ENCODE measurements at places on chromosomes 3 and 15.

- DNase-seq = no peak
Observed at GRCh38 chr3:73056014-73056844, 5.2 kb upstream of the EBLN2 start.

- no peak for DNase-seq
Observed at GRCh38 chr3:48440590-48440958, 517 bp downstream of the TMA7 start.

DNA sequence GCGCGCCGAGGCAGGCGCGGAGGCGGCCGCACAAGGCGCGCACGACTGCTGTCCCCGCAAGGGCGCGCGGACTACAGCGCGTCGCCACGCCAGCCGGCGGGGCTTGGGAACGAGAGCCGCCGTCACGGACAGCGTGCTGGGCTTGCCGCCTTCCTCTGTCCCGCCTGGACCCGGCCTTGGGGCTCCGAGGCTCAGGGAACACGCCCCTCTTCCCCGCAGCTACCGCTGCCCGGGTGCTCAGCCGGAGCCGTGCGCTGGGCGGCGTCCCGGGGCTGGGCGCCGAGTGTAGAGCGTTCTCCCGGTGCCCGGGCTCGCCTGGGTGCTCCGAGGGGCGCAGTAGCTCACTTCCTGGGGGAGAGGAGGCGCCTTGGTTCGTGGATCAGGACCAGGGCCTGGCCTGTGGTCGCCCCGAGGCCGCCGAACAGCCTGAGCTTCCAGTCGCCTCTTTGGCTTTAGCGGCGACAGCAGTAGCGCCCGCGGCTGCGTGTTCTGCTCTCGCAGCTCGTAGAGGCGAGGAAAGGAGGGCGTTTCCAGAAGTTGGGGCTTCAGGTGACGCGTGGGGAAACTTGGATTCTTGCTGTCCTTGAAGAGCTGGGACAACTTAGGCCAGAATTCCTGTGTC lies 226.7 kb upstream of the C2CD4B start:
- no peak for DNase-seq

GRCh38 chr3:14848906-14849305 lies 30.1 kb downstream of the FGD5 start:
- DNase-seq = no peak

GRCh38 chr3:55540579-55540978 lies 53.5 kb upstream of the WNT5A start:
- DNase-seq = no peak

- DNase-seq = no peak
Observed at GRCh38 chr3:149660462-149660861, 2.6 kb upstream of the WWTR1 start.

DNA sequence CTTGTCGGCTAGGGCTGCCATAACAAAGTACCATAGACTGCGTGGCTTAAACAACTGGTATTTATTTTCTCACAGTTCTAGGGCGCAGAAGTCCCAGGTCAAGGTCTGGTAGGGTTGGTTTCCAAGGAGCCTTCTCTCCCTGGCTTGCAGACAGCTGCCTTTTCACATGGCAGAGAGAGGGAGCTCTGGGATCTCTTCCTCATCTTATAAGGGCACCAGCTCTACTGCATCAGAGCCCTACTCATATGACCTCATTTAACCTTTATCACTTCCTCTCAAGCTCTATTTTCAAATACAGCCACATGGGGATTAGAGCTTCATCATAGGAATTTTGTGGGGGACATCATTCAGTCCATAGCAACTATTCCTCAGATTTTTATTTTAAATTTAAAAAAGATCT lies 17.6 kb upstream of the PAQR9 start:
- no peak for DNase-seq

DNA sequence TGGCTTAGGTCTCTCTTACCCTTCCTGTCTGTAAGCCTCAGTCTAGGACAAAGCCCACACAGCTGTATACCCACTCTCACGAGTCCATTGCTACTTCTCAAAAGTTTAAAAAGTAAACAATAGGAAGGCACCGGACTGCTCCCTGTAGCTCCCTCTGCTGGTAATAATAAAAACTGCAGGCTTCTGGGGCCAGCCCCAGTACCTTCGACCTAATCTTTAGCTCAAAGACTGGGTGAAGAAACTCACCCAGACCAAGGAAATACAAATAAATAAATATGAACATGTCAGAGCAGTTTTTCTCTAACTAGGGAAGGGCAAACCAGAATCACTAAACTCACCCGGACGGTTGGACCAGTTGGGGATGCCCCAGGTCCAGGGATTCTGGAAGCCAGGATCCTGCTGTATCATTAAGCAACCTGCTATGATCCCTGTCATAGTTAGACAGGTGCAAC lies 5.0 kb downstream of the FAM219B start:
- peak; percentile 28 for DNase-seq

GRCh38 chr3:67898916-67899315 lies 244.5 kb upstream of the SUCLG2 start:
- no peak for DNase-seq

DNA sequence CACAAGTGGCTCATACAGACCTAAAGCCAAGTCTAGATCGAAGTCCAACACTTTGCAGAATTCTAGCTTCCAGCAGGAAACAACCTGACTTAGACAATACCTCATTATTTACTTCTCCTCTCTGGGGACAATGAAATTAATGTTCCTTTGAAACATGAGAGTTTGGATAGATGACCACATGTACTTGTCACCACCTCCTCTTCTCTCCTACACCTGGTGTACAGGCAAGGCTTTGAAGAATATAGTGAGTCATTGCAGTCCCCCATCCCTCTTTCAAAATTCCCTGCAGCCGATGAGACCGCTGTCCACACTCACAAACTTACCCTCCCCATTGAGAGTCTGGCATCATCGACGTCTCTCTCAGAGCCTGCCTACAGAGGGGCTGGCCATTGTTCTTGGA lies 189.0 kb upstream of the HES1 start:
- no peak for DNase-seq

- no peak for DNase-seq
Observed at GRCh38 chr3:9198899-9199335, 50.5 kb downstream of the SRGAP3 start.

DNA sequence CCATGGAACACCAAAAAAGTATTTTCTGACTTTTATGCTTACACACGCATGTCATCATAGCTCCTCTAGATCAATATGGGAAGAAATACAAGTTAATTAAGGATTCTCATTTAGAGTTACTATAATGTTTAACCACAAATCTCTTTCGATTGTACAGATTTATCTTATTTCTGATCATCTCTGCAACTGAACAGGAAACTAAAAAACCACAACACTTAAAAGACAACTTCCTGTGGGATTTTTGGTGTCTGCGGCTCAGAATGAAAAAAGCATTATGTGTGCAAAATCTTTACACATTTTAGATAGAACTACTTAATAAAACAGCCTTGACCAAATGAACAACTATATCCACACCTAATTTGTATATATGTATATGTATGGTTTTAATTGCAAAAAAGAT lies 3.0 kb upstream of the TJP1 start:
- no peak for DNase-seq

GRCh38 chr15:67914537-67915460 lies 75.0 kb upstream of the RNU6-1 start:
- DNase-seq = no peak

DNA sequence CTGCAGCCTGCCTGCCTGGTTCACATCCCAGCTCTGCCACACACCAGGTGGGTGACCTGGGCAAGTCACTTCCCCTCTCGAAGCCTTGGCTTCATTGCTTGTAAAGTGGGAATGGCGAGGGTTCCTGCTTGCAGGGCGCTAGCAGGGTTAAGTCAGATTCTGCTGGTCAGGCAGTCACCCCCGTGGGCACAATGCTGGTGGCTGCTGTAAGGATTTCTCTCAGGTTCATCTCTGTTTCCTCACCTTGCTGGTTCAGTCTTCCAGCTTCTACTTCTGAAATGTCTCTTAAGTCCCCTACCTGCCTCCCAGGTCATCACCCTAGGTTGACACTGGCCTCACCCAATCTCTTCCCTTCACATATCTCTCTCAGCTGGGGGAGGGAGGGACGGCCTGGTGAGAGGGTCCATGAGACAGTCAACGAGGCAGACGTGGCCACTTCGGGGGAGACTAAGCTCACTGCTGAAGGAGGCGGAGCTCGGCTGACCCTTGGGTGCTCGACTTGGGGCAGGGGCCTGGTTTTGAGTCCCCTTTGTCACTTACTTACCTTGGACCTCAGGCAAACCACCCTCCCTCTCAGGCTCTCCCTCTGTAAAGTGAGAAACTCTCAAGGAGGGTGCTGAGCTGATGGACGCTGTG lies 11.5 kb downstream of the CTSH start:
- DNase-seq = no peak

GRCh38 chr3:28698706-28699105 lies 350.1 kb upstream of the AZI2 start:
- no peak for DNase-seq

DNA sequence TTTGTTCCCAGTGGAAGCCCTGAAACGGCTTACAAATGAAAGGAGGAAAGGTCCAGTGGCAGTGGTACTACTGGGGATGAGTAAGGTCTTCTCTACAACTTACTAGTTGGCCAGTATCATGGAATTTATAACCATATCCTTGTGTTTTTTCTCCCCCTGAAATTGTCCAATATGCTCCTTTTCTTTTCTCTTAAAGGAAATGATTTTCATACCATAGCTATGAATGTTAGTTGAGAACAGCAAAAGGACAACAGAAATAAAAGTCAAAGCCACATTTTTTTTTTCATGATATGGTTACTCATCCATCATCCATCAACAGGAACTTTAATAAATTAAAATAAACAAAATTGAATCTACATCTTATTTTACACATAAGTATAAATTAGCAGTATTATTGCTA lies 450.4 kb downstream of the MFSD1 start:
- no peak for DNase-seq

GRCh38 chr3:53192608-53193007 lies 31.6 kb downstream of the PRKCD start:
- no peak for DNase-seq

- DNase-seq = no peak
Observed at GRCh38 chr3:62260655-62261054, 112.7 kb downstream of the FEZF2 start.

GRCh38 chr15:74167891-74168331 lies 5.6 kb upstream of the ISLR start:
- no peak for DNase-seq

GRCh38 chr15:37758412-37758811 lies 176.0 kb upstream of the TMCO5A start:
- DNase-seq = no peak

DNA sequence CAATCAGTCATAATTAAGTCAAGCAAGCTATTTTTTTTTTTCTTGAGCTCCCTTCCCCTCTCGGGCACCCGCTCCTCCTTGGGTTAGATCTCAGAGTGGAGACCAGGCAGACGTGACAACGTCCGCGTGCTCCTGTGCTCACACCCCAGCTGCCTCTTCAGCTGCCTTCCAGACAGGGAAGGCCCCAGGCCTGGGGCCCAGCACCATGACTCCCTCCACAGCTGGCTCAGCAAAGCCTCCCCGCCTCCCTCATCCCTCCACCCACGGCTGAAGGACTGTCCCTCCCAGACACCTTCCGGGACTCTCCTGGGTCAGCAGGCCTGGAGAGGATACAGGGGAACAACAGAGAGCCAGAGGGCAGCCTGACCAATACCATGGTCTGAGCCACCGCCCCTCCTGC lies 87.9 kb upstream of the LINGO1 start:
- DNase-seq = no peak

- DNase-seq = no peak
Observed at GRCh38 chr3:188689101-188689574, 482.6 kb upstream of the TPRG1 start.

DNA sequence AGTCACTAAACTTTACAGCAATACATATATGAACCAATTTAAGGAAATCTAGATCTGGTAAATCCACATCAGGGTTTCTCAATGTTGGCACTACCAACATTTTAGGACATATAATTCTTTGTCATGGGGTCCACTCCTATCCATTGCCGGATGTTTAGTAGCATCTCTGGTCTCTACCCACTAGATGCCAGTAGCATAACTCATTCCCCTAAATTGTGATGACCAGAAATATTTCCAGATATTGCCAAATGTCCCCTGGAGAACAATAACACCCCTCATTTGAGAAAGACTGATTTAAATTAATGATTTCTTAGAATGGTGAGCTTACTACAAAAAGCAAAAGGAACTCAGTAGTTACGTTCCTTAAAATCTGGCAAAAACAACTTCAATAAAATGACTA lies 23.1 kb upstream of the ANKRD28 start:
- no peak for DNase-seq

DNA sequence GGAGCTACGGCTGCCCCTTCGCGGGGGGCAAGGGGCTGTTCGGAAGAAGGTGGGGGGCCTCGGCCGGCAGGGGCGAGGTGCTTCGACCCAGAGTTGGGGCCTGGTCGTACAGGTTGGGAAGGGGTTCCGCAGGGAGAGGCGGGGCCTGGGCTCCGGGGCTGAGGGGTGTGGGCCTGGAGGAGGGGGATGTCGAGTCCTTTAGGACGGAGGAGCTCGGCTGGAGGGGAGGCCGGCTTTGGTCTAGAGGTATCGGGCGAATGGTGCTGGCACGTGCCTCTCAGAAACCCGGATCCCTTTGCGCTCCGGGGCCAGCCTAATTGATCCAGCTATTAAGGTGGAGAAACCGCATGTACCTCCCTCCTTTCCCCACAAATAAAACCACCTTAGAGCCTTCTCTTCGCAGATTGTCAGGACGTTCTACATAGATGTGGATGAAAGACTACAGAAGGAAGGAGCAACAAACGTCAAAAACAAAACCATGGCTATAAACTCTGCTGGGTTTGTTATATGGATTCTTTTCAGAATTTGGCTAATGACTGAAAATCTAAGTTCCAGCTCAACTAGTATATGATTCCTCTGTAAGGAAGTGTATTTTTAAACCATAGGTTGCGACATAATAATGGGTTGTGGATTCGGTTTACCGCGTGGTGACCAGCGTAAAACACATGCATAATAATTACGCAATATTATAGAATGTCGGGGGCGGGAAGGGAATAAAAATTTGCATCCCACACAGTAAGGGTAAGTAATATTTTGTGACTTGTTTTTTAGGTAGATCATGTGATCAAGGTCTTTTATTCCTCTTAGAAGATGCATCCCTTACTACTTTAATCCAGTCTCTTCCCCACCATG lies 644 bp upstream of the NGLY1 start:
- DNase-seq = no peak

DNA sequence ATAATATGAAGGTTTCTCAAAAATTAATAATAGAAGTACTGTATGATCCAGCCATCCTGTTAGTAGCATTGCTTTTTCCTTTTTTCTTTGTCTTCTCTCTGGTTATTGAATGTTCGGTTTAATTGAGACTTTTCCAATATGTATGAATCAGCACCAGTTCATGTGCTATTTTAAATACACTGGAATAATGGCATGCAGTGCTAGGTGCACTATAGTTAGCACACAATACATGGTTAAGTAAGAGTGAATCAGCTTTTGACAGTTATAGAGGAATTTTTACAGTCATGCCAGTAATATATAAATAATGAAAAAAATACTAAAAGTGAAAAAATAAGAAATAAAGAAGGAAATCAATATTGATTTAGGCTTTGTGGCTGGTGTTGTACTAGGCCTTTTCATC lies 113.8 kb upstream of the STRIT1 start:
- no peak for DNase-seq

Measured in stimulated activated CD8-positive, alpha-beta memory T cell treated with anti-CD3 and anti-CD28 coated beads, Interleukin-7, amount 100 ng/mL, for 4 hours (primary cell).